Activated CD4-positive, alpha-beta T cell treated with anti-CD3 and anti-CD28 coated beads, Interleukin-2, amount 10 ng/mL, durations not matched to agents 24 days and 14 days (primary cell): ENCODE measurements at places on chromosomes 1 and 21.

- H3K4me1 ChIP-seq, result peaks cover 12% of the 10 kb centered on the region
- H3K4me3 ChIP-seq, result no peak overlapping the region
- DNase-seq, result no peak
Measured at GRCh38 chr1:227567256-227567655, 3.9 kb downstream of the ZNF678 start.

GRCh38 chr21:14358775-14359174 lies 24.2 kb downstream of the HSPA13 start:
- no peaks in the 10 kb centered on the region for H3K4me1 ChIP-seq
- DNase-seq, result no peak
- no peaks in the 10 kb centered on the region for H3K36me3 ChIP-seq
- peaks cover 26% of the 10 kb centered on the region for H3K27me3 ChIP-seq
- no peak overlapping the region for H3K4me3 ChIP-seq

- no peak overlapping the region for H3K4me3 ChIP-seq
- DNase-seq, result no peak
- no peak overlapping the region for H3K27ac ChIP-seq
- peaks cover 7% of the 10 kb centered on the region for H3K4me1 ChIP-seq
Measured at GRCh38 chr1:16979475-16980327, 719 bp downstream of the MFAP2 start.

GRCh38 chr1:3306583-3307291 lies 147.7 kb upstream of the ARHGEF16 start:
- no peak overlapping the region for H3K27ac ChIP-seq
- H3K4me3 ChIP-seq, result no peak overlapping the region
- no peaks in the 10 kb centered on the region for H3K27me3 ChIP-seq
- H3K36me3 ChIP-seq, result no peaks in the 10 kb centered on the region
- H3K4me1 ChIP-seq, result no peaks in the 10 kb centered on the region

DNA sequence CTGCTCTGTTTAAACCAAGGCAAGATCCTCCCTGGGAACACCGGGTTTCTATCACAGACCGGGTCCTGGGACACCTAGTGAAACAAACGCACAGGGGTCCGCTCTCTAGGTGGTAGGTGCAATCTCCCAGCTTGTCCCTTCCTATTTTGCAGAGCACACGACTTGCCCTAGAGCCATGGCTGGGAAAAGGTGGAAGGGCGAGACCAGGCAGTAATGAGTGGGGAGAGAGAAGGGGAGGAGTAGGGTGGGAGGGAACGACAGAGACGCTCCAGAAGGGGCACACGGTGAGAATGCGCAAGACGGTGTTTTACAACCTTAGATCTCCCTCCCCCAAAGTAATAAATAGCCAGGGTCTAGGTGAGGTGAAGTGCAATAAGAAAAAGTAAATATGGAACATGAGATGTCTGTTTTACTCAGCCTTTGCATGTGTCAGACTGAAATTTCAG lies 9.3 kb upstream of the ARHGAP29 start:
- peak overlapping the region; percentile 74 for H3K4me3 ChIP-seq
- no peak for DNase-seq
- no peaks in the 10 kb centered on the region for H3K36me3 ChIP-seq
- H3K4me1 ChIP-seq, result peaks cover 7% of the 10 kb centered on the region
- H3K27ac ChIP-seq, result no peak overlapping the region
- H3K27me3 ChIP-seq, result peaks cover 69% of the 10 kb centered on the region

DNA sequence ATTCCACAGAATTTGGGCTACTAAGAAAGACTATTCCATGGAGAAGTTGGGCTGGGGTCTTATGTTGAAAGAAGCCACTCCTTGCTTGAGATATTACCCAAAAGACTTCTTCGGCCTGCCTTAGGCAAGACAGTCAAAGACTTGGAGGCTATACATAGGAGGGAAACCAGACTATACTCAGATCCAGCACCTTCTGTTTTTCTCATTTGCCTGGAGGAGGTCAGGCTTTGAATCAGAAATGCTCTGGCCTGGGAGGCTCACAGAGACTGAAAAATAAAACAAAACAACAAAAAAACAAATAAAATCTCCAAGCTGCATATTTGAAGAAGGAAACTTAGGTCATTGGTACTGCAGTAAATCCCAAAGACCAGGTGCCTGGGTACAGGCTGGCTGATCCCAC lies 38.4 kb upstream of the EXOSC10 start:
- H3K27ac ChIP-seq, result no peak overlapping the region
- no peak overlapping the region for H3K4me3 ChIP-seq
- DNase-seq, result no peak
- H3K36me3 ChIP-seq, result peaks cover 25% of the 10 kb centered on the region

- no peaks in the 10 kb centered on the region for H3K36me3 ChIP-seq
- H3K4me3 ChIP-seq, result no peak overlapping the region
- peaks cover 16% of the 10 kb centered on the region for H3K27me3 ChIP-seq
- DNase-seq, result no peak
Measured at GRCh38 chr1:9842781-9843575, 19.2 kb upstream of the CLSTN1 start.

DNA sequence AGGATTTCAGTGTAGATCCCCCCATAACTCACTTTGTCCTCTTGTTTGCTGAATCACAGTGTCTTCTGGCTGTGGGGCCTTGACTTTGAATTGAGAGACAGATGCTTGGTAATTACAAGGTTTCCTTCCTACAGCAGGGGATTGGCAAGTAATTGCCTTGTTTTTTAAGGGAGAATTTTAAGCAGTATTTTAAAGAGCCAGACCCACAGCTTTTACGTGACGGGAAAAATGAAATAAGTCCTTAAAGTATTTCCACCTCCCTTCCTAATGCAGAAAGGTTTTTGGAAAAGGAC lies 41.0 kb downstream of the PGBD5 start:
- H3K36me3 ChIP-seq, result no peaks in the 10 kb centered on the region
- H3K4me3 ChIP-seq, result no peak overlapping the region
- DNase-seq, result no peak
- no peaks in the 10 kb centered on the region for H3K4me1 ChIP-seq
- peaks cover 1% of the 10 kb centered on the region for H3K27me3 ChIP-seq

- H3K27ac ChIP-seq, result peak overlapping the region; percentile 47
- peaks cover 5% of the 10 kb centered on the region for H3K36me3 ChIP-seq
- DNase-seq, result no peak
- peaks cover 7% of the 10 kb centered on the region for H3K27me3 ChIP-seq
Measured at GRCh38 chr1:182624577-182624976, 20.4 kb upstream of the RGS16 start.

GRCh38 chr1:233010146-233010545 lies 59.7 kb downstream of the NTPCR start:
- no peak for DNase-seq
- peaks cover 20% of the 10 kb centered on the region for H3K36me3 ChIP-seq
- H3K4me3 ChIP-seq, result no peak overlapping the region
- no peaks in the 10 kb centered on the region for H3K27me3 ChIP-seq

DNA sequence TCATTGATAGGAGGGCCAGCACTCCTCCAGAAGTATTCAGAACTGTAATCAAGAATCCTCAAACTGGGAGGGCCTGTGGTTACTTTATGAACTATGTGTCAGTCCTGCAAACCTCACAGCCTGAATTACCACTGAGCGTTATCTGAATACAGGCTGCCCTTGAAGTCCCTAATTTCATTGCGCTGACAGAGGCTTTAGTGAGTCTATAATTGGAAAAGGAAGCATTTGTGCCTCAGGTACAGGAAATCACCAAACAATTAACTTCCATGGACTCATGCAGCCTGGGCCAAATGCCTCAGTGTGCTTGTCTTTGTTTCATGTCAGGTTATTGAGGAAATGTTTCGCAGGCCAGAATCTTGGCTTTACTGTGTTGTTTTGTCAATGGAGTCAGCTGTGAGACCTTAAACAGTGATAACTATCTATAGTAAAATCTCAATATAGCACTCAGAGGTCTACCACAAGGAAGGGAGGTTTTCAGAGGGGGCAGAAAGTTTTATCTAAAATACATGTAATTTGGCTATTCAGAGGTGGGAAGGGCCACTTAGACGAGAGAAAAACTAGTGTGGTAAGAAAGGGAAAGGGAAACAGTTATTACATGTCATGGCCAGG lies 32.9 kb upstream of the DOCK7 start:
- peaks cover 3% of the 10 kb centered on the region for H3K27me3 ChIP-seq
- no peak overlapping the region for H3K4me3 ChIP-seq
- H3K4me1 ChIP-seq, result peaks cover 6% of the 10 kb centered on the region
- no peak for DNase-seq

DNA sequence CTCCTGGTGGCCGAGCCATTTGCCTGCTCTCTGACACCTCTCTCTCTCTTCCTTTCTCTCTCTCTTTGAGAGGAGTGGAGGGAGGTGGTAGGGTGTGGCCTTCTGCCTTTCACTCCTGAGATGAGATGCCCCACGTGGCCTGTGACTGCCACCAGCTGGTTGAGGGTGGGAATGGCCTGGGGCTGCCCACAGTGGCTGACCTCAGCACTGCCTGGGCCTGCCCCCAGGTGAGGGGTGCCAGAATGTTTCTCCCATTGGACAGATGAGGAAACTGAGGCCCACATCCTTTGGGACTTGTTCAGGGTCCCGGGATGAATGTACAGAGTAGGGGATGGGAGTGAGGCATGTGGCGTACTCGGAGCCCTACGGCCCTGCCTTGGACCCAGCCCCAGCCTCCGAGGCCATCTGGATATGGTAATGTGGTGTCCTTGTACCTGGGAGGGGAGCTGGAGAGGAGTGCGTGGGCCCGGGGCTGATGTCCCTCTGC lies 12.7 kb upstream of the C1orf167 start:
- H3K4me3 ChIP-seq, result no peak overlapping the region
- H3K4me1 ChIP-seq, result peaks cover 12% of the 10 kb centered on the region
- H3K27ac ChIP-seq, result no peak overlapping the region
- peak; percentile 78 for DNase-seq
- peaks cover 9% of the 10 kb centered on the region for H3K36me3 ChIP-seq

GRCh38 chr1:3227893-3228292 lies 158.9 kb downstream of the PRDM16 start:
- no peaks in the 10 kb centered on the region for H3K27me3 ChIP-seq
- H3K4me1 ChIP-seq, result no peaks in the 10 kb centered on the region
- no peaks in the 10 kb centered on the region for H3K36me3 ChIP-seq
- H3K4me3 ChIP-seq, result no peak overlapping the region
- no peak for DNase-seq

- no peak for DNase-seq
- H3K36me3 ChIP-seq, result no peaks in the 10 kb centered on the region
- H3K27me3 ChIP-seq, result peaks cover 11% of the 10 kb centered on the region
Measured at GRCh38 chr1:227378871-227379554, 60.7 kb upstream of the CDC42BPA start.

DNA sequence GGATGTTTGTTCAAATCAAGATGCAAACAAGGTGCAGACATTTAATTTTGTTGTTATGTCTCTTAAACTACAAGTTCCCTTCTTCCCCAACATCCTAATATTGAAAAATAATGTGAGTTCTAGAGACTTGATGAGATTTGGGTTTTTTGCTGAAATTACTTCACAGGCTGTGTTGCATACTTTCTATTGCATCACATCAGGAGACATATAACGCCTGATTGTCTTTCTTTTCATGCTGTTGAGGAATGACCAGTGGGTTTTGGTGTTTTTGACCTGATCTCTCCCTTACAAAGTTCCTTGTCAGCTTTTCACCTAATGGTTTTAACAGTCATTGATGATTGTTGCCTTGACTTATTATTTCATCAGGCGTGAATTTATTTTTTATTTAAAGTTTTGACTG lies 83.4 kb downstream of the UROD start:
- no peak overlapping the region for H3K4me3 ChIP-seq
- peaks cover 3% of the 10 kb centered on the region for H3K27me3 ChIP-seq
- no peak overlapping the region for H3K27ac ChIP-seq

GRCh38 chr1:104488296-104489015 lies 738.8 kb downstream of the AMY1C start:
- H3K4me1 ChIP-seq, result no peaks in the 10 kb centered on the region
- H3K36me3 ChIP-seq, result no peaks in the 10 kb centered on the region
- no peak overlapping the region for H3K27ac ChIP-seq
- no peak for DNase-seq

DNA sequence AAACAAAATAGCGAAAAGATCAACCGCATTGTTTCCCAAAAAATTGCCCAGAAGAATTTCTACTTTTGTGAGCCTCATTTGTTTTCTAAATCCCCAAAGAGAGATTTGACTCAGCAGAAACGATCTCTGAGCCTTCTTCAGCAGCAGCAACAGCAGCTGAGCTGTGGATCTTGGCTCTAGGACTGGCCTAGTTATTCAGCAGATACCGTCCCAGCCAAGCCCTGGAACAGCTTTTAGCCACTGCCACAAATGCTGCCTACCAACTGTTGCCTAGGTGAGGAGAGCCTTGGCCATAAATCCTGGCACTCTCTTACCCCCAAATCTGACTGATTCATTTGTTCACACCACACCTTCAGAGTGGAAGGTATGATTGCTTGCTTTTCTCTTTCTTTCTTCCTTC lies 320.1 kb downstream of the TGFB2 start:
- no peak overlapping the region for H3K27ac ChIP-seq
- no peaks in the 10 kb centered on the region for H3K36me3 ChIP-seq
- no peaks in the 10 kb centered on the region for H3K4me1 ChIP-seq
- no peak for DNase-seq
- no peak overlapping the region for H3K4me3 ChIP-seq

DNA sequence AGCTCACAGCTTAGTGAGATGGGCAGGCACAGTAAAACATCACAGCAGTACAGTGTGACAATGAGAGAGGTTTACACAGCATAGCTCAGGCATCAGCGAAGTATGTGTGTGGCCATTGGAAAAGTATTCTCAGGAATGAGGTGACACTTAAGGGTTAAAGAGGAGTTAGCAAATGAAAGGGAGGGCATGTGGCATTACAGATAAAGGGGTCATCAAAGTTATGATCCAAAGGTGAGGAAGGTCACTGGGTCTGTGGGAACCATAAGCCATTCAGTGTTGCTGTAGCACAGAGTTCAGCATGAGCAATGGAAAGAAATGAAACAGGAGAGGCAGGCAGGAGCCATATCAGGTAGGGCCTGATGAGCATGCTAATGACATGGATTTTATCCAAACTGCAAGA lies 4.5 kb upstream of the C8B start:
- no peak overlapping the region for H3K27ac ChIP-seq
- DNase-seq, result no peak
- no peaks in the 10 kb centered on the region for H3K4me1 ChIP-seq
- no peaks in the 10 kb centered on the region for H3K27me3 ChIP-seq
- no peak overlapping the region for H3K4me3 ChIP-seq

GRCh38 chr21:34343838-34344381 lies 19.9 kb upstream of the KCNE2 start:
- H3K4me1 ChIP-seq, result peaks cover 15% of the 10 kb centered on the region
- H3K36me3 ChIP-seq, result no peaks in the 10 kb centered on the region
- H3K27me3 ChIP-seq, result no peaks in the 10 kb centered on the region
- no peak overlapping the region for H3K4me3 ChIP-seq
- H3K27ac ChIP-seq, result no peak overlapping the region

DNA sequence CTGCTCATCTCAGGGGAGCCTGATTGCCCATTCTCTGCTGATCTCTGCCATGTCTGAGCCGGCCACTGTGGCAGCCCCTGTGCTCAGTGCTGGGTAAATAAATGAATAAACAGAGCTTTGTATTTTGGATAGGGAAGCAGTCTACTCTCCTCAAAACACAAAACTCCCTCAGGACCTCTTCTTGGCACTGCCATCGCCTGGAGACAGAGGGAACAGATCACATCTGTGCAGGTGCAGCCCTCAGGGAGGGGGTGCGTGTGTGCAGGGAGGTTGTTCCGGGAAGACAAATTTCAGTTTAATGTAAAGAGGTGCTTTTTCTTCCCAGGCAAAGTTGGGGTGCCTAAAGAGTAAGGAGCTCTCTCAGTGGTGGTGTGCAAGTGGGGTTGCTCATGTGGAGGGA lies 7.7 kb upstream of the FAM167B start:
- peak; percentile 56 for DNase-seq
- H3K4me1 ChIP-seq, result peaks cover 13% of the 10 kb centered on the region
- no peaks in the 10 kb centered on the region for H3K27me3 ChIP-seq
